Head of caudate nucleus (tissue), 42 donors: ENCODE measurements at places on chromosomes 3 and 15.
A peak's percentile ranks its signal among the peaks of the same experiment; 100 is the strongest.

GRCh38 chr15:38614621-38615020 is 50.0 kb upstream of the RASGRP1 start:
- no peak for DNase-seq

- DNase-seq = no peak
Measured at GRCh38 chr3:41173926-41174885, 25.1 kb upstream of the CTNNB1 start.

DNA sequence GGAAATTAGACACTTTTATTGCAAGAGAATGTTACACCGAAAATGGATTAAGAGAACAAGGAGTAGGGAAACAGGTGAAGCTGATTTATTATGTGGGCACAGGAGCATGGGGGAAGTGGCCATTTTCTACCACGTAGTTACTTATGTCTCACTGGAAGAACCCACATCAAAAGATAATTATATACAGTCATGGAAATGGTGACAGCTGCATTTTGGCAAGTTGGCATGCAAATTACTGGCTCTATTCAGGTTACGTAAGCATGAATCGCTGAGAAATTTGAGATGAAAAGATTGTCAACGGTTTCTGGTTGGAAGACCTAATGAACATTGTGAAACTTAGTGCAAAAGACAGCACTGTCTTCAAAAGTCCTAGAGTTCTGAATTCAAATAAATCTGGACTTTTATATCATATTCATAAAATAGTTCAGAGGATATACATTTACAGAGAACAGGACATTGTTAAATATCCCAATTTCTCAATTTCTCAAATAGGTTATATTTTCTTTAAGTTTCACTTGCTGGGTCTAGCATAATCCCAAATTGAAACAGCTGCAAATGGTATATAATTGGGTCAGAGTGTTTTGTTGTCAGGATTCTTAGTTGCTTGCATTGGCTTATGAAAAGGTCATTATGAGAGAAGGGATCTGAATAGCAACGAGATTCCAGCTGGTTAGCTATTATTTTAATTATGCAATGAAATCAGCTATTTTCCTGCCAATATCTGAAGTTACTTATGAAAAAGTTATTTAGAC is 567.8 kb downstream of the ZPLD1 start:
- no peak for DNase-seq

DNA sequence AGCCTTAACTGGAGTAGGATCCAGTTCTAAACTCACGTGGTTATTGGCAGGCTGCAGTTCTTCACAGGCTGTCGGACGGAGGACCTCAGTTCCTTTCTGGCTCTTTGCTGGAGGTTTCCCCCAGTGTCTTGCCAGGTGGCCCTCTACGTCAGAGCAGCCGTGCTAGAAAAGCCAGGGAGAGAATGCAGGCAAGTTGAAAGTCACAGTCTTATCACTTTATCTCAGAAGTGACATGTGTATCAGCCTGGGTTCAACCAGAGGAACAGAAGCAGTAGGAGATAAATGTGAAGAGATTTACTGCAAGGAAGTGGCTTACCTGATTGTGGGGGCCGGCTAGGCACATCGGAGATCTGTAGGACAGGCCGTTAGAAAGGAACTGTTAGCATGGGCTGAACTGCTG is 125.3 kb upstream of the BNIP2 start:
- no peak for DNase-seq

DNA sequence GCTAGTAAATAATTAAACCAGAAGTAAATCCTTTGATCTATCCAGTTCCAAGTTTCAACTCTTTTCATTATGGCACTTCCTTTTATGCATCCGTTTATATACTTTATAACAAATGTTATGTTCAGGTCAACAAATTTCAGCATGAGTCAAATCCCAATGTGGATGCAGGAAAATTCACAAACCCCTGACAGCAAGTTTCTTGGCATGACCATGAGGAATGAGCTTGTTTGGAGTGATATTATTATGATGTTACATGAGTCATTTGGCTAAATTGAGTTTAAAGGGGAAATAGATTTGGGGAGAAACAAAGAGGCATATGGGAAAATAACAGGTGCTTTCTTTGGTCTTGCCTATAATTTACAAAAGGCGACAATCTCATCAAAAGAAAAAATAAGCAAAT is 32.1 kb upstream of the KCNMB2 start:
- no peak for DNase-seq

DNA sequence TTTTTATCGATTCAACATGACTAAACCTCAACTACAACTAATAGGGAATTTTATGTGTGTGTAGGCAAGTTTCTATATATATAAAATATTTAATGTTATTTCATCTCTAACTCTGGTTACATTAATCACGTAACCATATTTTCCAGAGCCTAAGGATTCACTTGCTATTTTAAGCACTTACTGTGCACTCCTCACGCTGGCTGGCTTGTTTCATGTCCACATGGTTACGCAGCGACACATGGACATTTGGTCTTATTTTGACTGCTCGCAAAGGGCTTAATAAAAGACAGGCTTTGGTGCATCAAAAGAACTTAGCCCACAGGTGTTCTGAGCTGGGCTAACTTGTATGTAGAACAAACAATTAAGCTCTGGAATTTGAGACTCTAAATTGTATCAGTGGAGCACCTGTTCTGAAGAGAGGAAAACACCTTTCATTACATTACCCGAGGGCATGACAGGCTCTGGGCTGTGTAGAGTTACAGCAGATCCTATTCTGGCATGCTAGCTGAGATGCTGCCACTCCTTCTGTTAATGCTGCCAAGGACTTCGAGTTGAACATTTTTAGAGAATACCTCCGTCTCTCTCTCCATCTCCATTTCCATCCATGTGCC is 130.0 kb upstream of the NR2F2 start:
- DNase-seq = no peak

- DNase-seq = no peak
Measured at GRCh38 chr3:191963182-191963581, 502.2 kb downstream of the PYDC2 start.

GRCh38 chr3:9137676-9138075 is 111.8 kb downstream of the SRGAP3 start:
- DNase-seq = no peak

- DNase-seq = no peak
Measured at GRCh38 chr3:11716573-11717290, 73.0 kb upstream of the VGLL4 start.

DNA sequence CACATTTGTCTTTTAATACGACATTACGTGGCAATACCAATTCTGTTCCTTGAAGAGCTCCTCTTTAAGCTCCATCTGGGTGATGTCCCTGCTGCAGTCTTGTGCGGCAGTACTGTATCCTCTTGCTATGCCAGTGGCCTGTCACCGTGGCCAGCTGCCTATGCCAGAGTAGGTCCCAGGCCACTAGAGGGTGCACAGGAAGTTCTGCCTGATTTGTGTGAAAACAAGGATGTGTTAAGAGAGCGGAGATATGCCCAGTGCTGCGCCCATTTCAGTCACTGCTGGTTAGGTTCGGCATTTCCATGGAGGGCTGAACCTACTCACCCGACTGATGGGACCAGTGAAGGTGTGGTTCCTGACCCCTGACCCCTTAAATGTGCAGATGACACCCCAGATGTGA is 25.2 kb downstream of the NIPA1 start:
- peak; percentile 66 for DNase-seq

- DNase-seq = no peak
Measured at GRCh38 chr15:67724691-67725375, 100.5 kb upstream of the SKOR1 start.

- DNase-seq = no peak
Measured at GRCh38 chr3:158569794-158570193, 1.2 kb upstream of the MLF1 start.

- no peak for DNase-seq
Measured at GRCh38 chr3:189975391-189975990, 145.2 kb downstream of the P3H2 start.

GRCh38 chr3:119856695-119857094 is 74.8 kb downstream of the NR1I2 start:
- DNase-seq = no peak

DNA sequence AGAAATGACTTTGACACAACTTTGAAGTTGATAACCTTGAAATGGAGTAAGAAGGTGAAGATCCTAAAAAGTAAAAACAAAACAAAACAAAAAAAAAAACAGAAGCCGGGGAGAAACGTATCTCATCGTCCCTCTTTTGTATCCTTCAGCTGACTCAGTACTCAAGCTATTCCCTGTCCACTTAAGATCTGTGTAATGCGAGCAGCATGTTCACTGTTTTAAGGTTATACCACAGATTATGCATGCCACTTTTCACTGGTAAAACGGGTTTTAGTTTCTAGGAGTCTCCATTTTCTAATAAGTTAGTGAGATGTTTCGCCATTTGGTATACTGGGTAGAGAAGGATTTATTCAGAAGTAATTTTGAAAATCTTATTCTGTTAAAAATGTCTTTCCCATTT is 324.3 kb downstream of the FEZF2 start:
- no peak for DNase-seq

DNA sequence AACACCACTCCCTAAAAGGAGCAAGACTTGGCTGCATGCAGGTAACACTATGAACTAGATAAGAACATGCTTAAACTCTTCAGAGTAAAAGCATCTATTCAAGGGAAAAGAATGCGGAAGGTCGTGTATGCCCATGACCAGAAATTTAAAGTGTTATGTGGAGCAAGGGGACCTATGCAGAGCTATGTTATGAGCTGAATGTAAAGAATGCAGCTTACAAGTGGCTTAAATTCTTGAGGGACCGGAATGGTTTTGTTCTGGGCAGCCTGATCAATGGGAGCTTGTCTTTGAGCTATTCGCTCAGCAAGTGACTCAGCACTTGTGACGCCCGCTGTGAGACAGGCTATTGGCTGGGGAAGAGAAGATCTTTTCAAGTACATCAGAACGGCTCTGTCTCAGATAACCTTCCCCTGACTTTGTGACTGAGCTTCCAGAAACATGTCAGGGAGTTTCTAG is 367.5 kb upstream of the THBS1 start:
- peak; percentile 29 for DNase-seq

DNA sequence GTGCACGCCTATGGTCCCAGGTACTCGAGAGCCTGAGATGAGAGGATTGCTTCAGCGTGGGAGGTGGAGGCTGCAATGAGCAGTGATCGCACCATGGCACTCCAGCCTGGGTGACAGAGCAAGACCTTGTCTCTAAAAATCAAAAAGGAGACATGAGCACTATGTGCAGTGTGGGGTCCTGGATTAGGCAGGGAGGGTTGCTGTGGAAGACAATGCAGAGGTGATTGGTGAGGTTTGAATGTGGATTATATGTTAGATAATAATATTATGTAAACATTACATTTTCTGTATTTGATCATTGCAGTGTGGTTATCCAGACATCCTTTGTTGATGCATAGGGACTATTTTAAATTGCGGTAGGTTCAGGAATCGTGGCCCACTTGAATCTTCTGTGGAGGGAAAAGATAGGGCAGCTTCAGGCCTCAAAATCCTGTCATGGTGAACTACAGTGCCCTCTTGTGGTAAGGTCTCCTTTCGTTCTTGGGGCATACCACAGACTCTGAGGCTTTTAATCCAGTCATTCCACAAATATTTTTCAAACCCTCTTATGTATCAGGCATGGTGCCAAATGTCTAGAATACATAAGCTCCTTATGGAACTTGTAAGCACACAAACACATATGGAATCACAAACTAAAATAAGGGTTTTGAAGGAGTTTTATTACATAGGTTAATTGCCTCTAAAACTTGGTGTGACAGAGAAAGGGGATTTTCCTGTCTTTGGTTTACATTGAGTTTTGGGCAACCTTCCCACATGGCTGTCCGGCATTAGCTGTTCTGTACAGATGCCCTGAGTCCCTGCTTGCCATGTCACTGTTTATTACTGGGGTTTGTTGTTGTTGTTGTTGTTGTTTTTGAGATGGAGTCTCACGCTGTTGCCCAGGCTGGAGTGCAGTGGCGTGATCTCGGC is 37.7 kb downstream of the GPD1L start:
- peak; percentile 44 for DNase-seq

- DNase-seq = no peak
Measured at GRCh38 chr3:150656316-150656715, 47.4 kb downstream of the ERICH6 start.

GRCh38 chr3:169117264-169117663 is 546.2 kb downstream of the MECOM start:
- no peak for DNase-seq

DNA sequence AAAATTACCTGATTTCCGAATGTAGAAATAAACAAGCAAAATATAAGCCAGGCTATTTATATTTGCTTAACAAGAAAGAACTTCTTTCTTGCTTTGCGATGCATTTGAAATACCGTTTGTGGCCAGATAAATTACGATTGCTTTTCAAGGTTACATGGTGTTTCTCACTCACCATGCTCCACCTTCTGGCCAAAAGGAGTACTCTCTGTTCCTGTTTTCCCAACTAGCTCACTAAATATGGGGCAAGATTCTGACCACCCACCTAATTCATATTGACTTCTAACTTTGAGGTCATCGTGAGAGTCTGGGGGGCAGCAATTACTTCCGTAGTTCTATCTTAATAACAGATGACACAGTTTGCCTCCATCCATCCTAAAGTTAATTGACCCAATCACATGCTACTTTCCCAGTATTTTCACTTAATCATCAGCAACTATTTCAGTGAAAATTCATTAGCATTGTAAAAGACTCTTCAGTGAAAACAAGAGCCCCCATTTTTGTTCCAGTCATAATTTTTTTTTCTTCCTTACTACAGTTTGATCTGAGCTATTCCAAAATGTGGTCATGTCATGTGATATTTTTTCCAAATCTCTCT is 25.9 kb downstream of the ACP3 start:
- DNase-seq = no peak

DNA sequence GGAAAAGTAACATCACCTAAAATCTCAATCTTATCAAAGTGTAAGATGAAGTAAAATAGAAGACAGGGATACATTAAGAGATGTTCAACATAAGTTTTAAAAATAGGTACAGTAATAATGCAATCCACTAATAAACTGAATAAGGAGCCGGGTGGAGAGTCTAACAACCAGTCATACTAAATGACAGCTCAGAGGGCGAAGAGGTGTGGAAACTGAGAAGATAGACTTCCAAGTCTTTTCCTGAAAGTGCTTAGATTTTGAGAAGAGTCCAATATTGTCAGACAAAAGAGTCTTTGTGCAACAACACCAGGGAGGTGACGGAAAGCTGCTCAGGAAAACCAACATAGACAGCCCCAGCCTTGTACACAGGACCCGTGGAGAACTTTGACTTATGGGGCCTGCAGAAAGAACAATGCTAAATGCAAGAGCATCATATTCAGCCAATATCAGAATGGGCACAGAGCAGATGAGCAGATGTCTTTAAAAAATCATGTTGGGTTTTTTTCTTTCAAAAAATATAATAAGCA is 66.4 kb downstream of the MECOM start:
- DNase-seq = no peak
